ENCODE measurements at places on chromosomes 3 and 15.
A peak's percentile ranks its signal among the peaks of the same experiment; 100 is the strongest.

- no peak for DNase-seq
Measured at GRCh38 chr3:54427941-54428871, 305.9 kb downstream of the CACNA2D3 start.

DNA sequence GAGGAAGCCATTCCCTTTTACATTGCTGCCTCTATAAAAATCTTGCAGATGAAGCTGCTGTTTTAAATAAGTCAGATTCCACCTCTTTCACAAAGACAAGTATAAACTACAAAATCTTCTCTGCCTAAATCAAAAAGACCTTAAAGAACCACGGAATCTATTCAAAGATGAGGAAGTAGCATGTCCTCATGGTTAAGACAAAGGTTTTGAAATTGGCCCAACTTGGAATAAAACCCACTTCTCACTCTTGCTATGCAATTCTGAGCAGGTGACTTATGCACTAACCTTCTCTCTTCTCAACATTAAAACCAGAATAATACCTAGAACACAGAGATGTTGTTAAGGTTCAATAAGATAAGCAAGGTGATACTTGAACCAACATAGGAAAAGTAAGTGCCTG is 97.6 kb downstream of the FOXP1 start:
- DNase-seq: no peak

DNA sequence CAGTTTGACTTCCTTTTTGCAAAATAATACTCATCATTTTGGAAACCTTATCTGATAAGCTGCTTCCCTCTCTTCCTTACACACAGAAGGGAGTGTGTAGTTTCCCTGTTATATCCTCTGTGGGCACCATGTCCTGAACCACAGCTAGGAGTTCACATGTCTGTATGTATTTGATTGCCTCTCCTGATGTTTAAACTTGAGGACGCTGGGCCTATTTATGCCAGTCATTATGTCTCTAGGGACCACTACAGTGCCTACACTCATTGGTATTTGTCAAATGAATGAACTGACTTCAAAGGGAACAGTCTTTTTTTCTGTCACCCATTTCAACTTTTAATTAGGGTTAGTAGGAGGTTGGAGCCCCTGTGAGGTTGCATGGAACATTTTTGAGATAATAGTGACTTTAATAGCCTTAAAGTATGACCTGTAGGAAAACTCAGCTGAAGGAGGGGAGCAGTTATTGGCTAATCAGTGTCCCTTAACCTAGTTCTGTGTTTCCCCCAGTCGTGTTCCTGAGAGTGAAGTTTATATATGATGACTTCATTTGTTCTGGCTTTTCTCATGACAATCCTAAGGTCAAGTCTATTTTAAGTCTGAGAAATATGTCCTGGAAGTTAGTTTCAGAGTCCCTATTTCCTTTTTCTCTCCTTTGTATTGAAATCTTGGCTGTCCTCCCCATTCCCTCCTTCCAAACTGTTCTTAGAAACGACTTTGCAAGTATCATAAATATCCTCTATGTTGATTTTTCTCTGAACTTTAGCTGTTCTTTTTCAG is 28.9 kb downstream of the PDE8A start:
- DNase-seq: no peak

- DNase-seq: no peak
Measured at GRCh38 chr15:24676431-24676830, 856 bp downstream of the NPAP1 start.

- DNase-seq: peak; percentile 17
Measured at GRCh38 chr15:80455668-80456442, 51.7 kb downstream of the ARNT2 start.

- DNase-seq: no peak
Measured at GRCh38 chr3:143171141-143171980, 51.8 kb downstream of the CHST2 start.

DNA sequence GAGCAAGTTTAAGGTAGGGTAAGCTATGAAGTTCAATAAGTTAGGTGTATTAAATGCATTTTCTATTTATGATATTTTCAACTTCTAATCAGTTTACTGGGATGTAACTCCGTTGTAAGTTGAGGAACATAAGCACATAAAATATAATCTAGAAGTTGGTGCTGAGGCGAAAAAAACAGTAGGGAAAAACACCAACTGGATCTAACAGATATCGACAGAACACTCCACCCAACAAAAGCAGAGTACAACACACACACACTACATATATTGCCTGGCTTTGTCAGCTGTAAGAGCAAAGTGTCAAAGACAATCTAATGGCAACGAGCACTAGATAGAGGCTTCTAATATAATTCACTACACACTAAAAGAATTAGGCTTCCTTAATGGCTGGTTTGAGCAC is 8.4 kb downstream of the PIK3R4 start:
- DNase-seq: no peak

- no peak for DNase-seq
Measured at GRCh38 chr3:125076464-125076863, 20.7 kb upstream of the HEG1 start.
